Stomach (tissue), 19 donors: ENCODE measurements at places on chromosomes 1 and 21.

DNA sequence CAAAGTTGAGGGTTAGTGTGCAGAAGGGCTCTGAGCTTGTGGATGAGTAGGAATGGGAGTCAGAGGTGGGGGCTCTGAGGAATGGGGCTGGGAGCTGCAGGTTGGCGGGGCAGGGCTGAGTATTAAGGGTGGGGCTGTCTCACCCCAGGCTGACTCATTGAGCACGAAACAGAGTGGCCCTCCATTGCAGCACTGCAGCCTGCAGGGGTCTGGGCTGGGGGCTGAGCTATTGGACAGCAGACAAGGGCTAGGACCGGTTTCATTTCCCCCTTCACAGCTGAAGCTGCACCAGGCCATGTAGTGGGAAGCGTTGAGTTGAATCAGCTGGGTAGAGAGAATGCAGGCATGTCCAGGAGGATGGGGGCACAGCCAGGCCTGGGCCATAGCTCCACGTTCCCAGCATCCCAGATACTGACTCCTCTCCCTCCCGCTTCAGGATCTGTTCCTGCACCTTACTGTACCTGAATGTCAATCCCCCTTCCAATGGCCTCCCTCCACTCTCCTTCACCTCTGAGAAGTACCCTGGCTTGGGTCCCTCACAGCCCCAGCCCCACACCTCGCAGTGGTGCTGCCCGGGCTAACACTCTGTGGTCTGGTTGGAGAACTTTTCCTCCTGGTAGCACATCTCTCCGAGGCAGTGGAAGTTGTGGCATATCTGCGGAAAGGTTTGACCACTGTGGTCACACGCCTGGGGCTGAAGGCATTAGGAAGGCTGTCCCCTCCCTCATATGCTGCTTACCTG, 4.4 kb upstream of the INPP5B start:
- DNase-seq = no peak

- peak; percentile 84 for DNase-seq
Observed at GRCh38 chr1:204127597-204128242, 24.1 kb downstream of the ETNK2 start.

GRCh38 chr21:36948686-36949085, 17.8 kb downstream of the HLCS start:
- no peak for DNase-seq

DNA sequence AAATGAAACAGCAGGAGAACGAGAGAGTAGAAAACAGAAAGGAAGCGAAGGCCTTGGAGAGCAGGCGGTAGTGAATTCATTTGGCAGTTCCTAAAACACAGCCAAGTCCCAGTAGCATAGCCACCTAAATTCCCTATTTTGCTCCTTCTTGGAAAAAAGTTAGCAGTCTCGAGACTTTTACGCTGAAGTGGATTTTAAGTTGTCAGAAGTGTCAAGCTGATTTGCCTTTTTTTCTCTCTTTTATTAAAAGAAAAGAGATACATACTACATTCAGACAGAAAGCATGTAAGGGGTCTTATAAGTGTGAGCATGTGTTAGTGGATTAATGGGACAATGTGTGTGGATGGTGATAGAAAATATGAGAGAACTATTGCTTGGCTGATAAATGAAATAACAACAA, 19.2 kb downstream of the NFIA start:
- no peak for DNase-seq

DNA sequence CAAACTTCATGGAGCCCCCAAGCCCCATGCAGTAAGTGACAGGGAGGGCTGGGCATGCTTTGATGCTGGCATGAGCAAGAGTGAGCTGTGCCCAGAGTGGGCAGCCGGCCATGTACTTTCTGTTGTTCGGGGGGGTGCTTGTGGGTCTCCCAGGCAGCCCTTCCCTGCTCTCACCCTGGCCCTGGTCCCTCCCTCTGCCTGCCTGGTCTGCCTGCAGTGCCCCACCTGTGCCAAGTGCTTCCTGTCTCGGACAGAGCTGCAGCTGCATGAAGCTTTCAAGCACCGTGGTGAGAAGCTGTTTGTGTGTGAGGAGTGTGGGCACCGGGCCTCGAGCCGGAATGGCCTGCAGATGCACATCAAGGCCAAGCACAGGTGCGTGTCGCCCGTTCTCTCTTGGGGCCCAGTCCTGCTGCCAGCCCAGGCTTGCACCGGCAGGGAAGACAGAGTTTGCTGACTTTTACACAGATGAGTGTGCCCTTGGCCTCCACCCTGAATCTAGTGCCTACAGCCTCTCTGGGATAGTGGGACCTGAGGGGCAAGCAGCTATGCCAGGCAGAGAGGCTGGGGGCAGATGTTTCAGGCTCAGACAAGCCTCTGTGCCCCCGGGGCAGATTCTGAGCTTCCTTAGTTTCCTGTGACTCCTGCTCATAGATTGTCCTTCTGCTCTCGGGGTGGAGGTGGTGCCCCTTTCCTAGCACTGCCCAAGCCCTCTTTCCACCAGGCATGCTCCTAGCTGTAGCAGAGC, 7.6 kb downstream of the ZBTB48 start:
- DNase-seq = no peak

GRCh38 chr1:192632641-192633532, 3.1 kb upstream of the RGS13 start:
- DNase-seq = no peak

- no peak for DNase-seq
Observed at GRCh38 chr1:25794325-25794724, 5.7 kb upstream of the SELENON start.

- DNase-seq = no peak
Observed at GRCh38 chr21:41110161-41110560, 57.8 kb upstream of the BACE2 start.
